ENCODE measurements at places on chromosomes 2 and 18. TPM values are rescaled to one million over a fixed set of nuclear protein-coding genes. Genes with fewer than 3 reads are reported as not detected.
A peak's percentile ranks its signal among the peaks of the same experiment; 100 is the strongest.

DNA sequence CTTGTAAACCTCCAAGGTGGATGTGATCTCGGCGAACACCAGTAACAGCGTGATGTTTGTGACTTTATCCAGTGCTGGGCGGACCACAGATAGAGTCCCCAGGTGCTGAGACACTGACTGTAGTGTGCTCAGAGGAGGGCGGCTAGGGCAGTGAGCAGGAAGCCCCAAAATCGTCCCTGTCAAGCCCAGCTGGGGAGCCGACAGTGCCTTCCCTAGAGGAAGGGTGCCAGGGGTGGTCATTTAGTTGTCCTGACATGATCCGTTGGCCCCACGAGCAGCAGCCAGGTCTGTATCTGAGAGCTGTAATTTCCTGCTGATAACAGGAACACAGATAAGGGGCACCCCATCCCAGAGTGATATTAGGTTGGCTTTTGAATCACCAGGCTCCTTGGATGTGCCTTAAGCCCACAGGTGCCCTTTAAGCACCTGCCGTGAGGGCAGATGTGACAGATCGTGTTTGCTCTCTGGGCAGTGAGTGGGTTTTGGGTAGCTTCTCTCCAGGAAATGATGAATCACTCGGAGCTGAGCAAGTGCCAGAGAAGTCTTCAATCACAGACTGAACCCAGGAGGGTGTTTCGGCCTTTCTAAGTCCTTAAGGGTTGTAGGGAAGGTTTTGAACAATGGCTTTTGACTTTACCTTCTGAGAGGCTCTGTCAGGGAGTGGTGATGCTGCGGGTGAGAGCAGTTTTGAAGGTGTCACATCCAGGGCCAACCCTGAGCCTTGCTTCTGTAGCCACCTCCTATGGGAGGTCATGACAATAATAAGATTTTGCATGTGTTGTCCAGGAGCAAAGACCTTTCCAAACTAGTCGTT is 7.7 kb downstream of the LPIN1 start:
- DNase-seq = peak; percentile 61

DNA sequence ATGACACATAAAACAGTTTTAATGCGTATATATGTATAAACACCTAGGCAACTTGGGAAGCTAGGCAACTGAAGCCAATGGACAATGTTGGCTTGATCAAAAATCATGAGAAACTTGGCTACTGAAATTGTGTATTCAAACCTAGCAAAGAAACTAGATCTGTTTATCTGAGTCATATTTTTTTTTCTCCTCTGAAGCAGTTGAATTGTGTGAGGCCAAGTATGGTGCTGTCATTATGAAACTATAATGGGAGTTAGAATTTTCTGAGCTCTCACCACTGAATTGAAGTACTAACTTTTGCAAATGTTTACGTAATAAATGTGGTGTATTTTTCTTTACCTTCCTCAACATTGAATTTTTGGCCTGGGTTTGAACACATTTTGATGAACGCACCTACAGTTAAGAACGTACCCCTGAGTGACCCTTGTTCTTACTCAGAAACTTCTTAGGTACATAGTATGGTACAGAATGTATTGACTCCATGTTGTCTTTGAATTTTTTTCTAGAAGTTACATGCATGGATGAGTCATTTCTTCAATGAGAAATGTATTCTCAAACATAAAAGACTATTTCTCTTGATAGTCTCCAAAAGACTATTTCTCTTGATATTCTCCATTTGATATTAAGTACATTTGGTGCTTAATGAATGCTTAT is 23.8 kb downstream of the CD28 start:
- DNase-seq = peak; percentile 78

DNA sequence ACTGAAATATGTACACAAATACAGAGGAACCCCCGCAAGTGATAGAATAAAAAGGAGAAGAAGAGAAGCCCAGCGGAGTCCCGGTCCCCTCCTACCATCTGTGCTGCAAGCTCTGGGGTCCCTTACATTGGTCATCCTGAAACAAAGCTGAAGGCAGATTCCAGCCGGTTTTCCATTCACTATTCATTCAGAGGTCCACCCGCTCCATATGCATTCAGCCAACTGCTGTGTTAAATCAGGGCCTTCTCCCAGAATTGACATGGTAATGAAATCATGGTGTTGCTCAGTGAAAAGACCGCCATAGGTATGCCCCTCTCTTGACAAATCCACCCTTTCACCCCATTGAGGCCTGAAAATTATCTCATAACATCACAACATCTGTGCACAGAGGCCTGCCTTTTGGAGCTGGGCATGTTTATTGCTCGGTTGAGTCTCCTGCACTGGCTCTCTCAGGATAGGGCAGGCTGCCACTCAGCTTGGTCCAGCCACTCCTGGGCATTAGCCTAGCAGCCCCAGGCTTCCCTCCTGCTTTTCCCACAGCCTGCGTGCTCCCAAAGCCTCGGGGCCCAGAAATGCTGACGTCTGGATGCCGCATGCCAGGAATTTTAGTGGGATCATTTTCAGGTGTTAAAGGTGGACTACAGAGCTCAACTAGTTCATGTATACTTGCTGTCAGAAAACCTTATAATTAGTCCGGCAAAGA is 39.3 kb upstream of the ID2 start:
- no peak for DNase-seq

DNA sequence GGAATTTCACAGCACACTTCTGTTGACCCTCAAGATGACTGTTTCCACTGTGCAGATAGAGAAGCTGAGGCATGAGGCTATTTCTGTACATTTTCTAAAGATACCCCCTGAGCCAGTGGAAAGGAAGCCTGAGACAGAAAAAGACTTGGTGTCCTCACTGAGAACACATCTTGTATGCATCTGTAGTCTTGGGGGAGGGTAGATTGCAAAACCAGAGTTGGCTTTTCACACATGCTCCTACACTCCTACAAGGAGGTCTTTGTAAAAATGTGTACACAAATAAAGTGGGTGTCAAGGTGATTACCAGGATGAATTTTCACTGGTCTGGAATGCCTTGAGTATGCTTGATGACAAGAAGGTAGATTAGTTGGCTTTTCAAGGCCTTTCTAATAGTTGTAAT is 98.0 kb downstream of the KCTD18 start:
- DNase-seq = peak; percentile 26

The XDH gene
- 0.83 TPM for total RNA-seq

- peak; percentile 73 for DNase-seq
These were observed 59.0 kb upstream of the LDLRAD4 start for GRCh38 chr18:13159579-13159978.

The SERPINB3 gene
- total RNA-seq = not detected

- no peak for DNase-seq
These were observed 45.7 kb upstream of the PPP1CB start for GRCh38 chr2:28705751-28706440.

All from IMR-90 (cell line).